ENCODE measurements at places on chromosomes 7 and 10.

GRCh38 chr7:128161466-128162125, 79.5 kb upstream of the LEP start:
- DNase-seq = no peak

DNA sequence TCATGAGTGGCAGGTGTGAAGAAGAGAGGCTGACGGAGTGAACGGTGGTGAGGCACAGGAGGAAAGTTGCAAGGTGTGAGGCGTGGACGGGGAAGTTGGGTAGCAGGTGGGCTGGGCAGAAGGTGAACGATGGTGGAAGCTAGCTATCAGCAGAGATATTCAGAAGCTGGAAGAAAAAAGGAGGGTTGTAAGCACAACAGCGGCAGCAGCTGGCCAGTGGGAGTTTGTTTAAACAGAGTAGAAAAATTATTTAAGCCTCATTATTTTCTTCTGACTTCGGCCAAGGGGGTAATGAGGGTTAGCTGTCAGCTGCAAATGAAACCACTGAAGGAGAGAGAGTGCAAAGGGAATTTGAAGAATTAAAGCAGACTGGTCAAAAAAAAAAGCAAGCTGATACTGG, 62.1 kb upstream of the PRKAR2B start:
- DNase-seq = no peak

- no peak for DNase-seq
Measured at GRCh38 chr7:94848531-94848930, 58.9 kb upstream of the PPP1R9A start.

DNA sequence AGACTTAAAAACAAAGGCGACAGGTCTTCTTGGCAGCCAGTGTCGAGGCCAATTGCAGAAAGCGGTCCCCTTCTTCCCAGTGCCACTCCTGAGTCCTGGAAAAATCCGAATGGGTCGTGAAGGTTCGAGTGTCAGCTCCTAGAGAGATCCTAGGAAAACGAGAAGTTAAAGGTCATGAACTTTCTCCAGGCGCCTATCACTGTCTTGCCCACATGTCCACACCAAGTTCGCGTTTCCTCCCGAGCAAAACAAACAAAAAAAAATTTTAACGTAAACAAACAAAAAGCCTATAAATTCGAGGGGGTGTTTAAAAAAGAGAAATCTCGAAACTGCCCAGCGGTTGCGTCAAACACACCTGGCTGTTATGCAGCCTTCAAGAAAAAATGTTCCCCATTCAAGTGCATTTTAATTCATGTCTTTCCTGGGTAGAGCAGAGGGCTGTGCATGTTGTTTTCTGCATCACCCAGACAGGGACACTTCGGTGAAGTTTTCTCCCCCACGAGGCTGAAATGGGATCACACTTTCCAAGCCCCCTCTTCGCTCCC, 1.5 kb downstream of the ARHGAP21 start:
- no peak for DNase-seq

GRCh38 chr7:47255007-47255406, 326.9 kb downstream of the TNS3 start:
- DNase-seq = no peak

DNA sequence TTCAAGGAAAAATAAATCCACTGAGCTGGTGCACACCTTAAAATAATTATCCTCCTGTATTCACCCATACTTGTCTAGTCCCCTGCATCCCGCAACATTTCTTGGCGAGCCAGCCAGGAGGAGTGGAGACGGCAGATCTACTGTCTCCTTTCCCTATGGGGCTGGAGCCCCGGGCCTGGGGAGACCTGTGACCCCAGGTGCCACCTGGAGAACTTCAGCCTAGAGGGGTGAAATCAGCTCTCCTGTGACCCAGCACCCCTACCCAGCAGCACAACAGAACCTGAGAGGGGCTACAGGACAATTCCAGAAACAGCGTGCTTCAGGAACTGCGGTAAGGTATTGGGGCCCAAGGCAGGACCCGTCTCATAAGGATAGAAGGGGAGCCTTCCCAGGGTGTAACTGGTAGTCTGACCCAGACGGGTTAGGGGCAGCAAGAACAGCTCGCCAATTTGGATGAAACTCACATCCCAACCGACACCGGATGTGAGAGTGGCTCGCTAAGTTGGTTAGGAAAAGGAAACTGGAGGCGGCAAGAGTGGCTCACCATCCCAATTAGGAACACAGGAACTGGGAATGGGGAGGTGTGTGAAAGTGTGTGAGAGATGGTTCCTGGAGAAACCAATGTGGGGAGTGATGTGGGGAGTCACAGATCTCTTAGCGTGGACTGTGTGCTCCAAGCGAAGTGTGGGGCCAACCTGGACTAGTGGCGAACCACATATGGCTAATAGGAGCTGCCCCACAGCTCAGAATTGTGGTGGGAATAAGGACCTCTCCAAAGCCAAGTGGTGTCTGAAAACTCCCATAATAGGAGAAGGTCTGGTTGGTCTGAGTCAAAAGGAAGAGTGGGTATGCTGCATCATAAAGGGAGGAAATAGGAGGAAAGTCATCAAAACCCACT, 15.1 kb upstream of the DENND2A start:
- DNase-seq = no peak

DNA sequence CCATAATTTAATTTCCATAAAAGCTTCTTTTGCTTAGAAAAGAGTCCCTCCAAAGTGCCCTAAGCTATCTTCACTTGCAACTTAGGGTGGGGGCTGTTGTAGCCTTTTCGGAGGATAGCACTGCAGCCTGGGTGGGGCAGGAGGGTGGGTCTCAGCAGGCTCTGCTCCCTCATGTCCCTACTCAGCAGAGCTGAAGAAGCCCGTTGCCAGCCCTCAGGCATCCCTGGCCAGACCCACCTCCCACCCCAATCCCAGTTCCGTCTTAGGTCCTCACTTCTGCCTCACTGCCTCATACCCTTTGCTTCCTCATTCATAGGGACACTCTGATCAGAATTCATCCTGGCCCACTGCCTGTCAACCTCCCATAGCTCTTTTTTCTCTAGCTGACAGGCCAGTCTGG, 99.8 kb upstream of the ZMIZ1 start:
- no peak for DNase-seq

DNA sequence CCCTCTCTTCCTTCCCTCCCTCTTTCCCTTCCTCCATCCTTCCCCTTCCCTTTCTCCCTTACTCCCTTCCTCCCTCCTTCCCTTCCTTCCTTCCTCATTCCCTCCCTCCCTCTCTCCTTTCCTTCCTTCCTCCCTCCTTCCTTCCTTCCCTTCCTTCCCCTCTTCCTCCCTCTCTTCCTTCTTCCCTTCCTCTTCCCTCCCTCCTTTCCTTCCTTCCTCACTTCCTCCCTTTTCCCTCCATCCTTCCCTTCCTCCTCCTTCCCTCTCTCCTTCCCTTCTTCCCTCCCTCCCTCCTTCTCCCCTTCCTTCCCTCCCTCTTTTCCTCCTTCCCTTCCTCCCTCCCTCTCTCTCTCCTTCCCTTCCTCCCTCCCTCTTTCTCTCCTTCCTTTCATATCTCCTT, 12.7 kb upstream of the SLC18A2 start:
- no peak for DNase-seq

DNA sequence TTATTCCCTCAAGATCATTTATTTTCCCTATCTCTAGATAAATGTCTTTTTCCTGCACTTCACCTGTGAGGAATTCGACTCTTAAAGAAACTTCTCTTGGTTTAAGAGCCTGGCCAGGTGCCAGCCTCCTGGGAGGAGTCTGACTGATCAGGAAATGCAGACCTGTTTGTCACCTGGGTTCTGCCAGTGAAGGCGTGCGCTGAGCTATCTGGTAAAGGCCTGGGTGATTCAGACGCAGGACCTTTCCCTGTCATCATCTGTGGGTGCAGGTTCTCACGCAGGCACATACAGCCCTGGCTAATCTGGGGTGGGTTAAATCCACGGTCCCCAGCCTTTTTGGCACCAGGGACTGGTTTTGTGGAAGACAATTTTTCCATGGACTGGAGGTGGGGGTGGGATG, 65.3 kb upstream of the AQP1 start:
- no peak for DNase-seq

- no peak for DNase-seq
Measured at GRCh38 chr10:131174651-131175540, 136.6 kb downstream of the TCERG1L start.

DNA sequence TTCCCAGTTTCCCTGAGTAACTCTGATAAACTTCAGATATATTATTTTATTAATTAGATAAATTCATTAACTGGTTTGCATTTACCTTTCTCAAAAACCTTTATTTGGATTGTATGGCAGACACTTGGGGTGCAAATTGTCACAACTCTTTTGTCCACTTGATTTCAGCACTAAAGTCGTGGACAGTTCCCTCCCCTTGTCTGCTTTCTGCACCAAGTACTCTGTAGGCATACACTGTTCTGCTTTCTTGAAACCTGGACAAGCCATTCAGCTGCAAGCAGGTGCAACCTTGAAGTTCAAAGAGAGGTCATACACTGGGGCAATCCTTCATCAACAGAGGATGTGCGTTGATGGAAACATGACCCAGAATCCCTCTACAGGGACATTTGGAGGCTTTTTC, 162.9 kb downstream of the ARL5B start:
- DNase-seq = no peak

GRCh38 chr7:34067005-34067778, 161.9 kb downstream of the BMPER start:
- no peak for DNase-seq

- no peak for DNase-seq
Measured at GRCh38 chr10:78875932-78876331, 192.8 kb upstream of the ZMIZ1 start.

- DNase-seq = no peak
Measured at GRCh38 chr10:91049988-91050360, 129.1 kb upstream of the ANKRD1 start.

GRCh38 chr10:129951101-129951969, 12.7 kb downstream of the EBF3 start:
- DNase-seq = no peak
